ENCODE measurements at places on chromosomes 5 and 9. TPM values are rescaled to one million over a fixed set of nuclear protein-coding genes. Genes with fewer than 3 reads are reported as not detected.

IFNE gene
- total RNA-seq: 2.3 TPM

WDR31 gene
- 1.1 TPM for total RNA-seq

TMEM232 gene
- 0.10 TPM for total RNA-seq

SLC22A4 gene
- total RNA-seq: 3.9 TPM

CFAP90 gene
- total RNA-seq: 0.34 TPM
